ENCODE measurements at places on chromosomes 6 and 20.

GRCh38 chr6:26340066-26340465 is 24.9 kb upstream of the BTN3A2 start:
- no peak for DNase-seq

GRCh38 chr6:167711768-167712730 is 114.7 kb upstream of the AFDN start:
- no peak for DNase-seq

GRCh38 chr6:134058622-134059366 is 6.4 kb upstream of the SLC2A12 start:
- no peak for DNase-seq

- no peak for DNase-seq
These were observed 73.2 kb downstream of the QRSL1 start for GRCh38 chr6:106702451-106703110.

DNA sequence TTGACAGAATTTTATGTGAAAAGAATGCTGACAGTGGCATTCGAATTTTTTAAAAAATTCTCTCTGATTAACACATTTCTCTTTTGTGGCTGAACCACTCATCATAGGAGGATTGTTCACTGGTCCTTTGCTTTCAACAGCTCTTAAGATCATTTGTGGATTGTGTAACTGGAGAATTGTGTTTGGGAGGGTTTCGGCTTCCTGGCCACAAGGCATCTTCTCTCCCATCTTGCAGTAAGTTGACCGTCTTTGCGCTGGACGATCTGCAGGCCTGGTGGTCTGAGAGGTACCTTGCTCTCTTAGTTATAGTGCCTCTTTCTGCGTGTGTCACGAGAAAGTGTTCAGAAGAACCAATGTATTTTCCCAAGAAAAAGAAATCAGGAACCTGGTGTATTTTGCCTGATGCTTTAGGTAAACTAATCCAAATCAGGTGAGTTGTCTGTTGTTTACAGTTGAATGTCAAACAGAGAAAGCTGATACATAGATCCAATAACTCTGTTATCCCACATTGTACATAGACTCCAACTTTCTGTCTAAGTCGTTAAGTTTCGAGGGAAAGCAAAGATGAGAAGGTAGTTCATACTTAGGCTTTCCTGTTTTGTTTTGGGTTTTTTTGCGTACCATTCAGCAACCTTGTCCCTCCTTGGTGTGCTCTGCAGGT is 14.8 kb upstream of the EXOC2 start:
- DNase-seq, result no peak

DNA sequence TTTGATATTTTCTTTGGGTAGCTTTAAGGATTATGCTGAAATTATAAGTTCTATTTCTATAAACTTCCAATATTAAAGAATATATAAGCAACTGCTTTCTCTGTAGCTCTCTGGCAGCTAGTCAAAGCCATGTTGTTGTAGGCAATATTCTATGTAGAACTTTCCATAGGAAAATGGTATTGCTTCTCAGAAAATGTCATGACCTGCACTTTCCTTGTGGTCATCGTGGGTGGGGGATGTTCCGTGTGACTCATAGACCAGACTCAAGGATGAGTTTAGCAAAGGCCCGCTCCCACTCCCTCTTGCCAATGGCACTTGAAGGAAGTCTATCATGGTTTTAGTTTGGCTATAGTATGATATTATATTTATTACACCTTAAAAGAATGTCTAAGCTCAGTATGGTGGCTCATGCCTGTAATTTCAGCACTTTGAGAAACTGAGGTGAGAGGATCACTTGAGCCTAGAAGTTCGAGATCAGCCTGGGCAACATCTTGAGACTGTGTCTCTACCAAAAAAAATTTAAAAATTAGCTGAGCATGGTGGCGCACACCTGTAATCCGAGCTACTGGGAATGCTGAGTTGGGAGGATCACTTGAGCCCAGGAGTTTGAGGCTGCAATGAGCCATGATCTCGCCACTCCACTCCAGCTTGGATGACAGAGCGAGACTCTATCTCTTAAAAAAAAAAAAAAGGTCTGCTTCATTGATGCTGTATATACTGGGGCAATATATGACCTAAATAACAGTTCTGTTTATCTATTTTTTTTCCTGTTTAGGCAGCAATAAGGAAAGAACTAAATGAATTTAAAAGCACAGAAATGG is 36.6 kb upstream of the LTV1 start:
- peak; percentile 63 for DNase-seq

DNA sequence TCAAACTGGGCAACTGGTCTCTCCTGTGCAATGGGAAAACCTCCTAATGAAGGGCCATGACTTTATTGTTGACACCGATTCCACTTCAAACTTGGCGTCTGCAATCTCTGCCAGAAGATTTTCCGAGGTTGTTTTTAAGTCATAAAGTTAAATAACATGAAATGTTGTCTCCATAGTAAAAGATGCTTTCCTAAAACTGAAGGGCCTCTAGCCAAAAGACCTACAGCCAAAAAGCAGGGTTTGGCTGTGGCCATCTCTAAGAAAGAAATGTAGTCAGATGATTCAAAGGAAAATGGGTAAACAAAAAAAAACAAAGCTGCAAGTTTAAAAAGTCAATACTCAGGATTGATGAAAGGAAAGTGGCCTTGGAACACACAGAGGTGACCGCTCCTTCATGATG is 14.1 kb downstream of the CD93 start:
- DNase-seq, result no peak

DNA sequence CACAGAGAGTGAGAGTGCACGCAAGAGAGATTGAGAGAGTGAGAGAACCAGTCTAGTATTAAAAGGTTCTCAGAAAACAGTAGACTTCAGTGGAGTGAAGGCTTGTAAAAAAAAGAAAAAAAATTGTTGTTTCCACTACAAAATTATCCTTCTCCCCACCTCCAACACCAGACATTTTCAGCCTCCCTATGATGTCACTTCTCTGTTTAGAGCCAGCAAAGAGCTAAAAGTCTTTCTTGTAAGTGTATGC is 77.8 kb downstream of the BACH2 start:
- no peak for DNase-seq

- no peak for DNase-seq
These were observed 154.9 kb downstream of the FARS2 start for GRCh38 chr6:5416250-5416649.

- no peak for DNase-seq
These were observed 82.2 kb upstream of the LRFN2 start for GRCh38 chr6:40669343-40669742.

DNA sequence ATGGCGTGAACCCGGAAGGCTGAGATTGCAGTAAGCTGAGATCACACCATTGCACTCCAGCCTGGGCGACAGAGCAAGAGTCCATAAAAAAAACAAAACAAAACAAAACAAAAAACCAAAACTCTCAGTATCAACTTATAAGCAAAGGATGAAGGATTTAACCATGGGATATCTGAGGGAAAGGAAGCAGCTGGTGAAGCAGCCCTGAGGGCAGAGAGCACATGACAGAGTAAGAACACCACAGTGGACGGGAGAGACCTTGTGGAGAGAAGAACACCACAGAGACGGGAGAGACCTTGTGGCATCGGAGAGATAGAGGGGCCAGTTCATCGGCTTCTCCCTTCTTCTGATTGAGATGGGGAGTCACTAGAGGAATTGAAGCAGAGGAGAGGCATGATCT is 697.2 kb downstream of the HDGFL1 start:
- no peak for DNase-seq

GRCh38 chr6:121438869-121439268 is 3.4 kb downstream of the GJA1 start:
- no peak for DNase-seq

GRCh38 chr6:3162067-3162497 is 4.7 kb upstream of the TUBB2A start:
- no peak for DNase-seq

DNA sequence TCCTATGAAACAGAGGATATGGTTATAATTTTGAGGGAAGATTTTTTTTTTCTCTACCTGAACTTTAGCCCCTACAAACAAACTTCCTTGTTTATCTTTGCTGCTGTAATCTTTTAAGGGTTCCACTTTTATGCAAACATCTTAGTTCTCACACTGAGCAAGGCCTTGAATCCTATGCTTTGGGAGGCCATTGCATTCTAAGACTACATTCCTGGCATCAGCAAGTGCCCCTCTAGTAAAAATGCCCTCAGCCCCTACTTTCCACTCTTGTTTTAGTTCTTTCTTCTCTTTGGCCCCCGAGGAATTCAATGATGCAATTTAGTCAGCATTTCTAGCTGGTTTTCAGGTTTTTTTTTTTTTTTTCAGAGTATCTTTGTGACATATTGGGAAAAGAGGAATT is 8.1 kb upstream of the AHI1 start:
- no peak for DNase-seq

GRCh38 chr20:58432186-58432954 is 43.3 kb downstream of the VAPB start:
- DNase-seq, result no peak

DNA sequence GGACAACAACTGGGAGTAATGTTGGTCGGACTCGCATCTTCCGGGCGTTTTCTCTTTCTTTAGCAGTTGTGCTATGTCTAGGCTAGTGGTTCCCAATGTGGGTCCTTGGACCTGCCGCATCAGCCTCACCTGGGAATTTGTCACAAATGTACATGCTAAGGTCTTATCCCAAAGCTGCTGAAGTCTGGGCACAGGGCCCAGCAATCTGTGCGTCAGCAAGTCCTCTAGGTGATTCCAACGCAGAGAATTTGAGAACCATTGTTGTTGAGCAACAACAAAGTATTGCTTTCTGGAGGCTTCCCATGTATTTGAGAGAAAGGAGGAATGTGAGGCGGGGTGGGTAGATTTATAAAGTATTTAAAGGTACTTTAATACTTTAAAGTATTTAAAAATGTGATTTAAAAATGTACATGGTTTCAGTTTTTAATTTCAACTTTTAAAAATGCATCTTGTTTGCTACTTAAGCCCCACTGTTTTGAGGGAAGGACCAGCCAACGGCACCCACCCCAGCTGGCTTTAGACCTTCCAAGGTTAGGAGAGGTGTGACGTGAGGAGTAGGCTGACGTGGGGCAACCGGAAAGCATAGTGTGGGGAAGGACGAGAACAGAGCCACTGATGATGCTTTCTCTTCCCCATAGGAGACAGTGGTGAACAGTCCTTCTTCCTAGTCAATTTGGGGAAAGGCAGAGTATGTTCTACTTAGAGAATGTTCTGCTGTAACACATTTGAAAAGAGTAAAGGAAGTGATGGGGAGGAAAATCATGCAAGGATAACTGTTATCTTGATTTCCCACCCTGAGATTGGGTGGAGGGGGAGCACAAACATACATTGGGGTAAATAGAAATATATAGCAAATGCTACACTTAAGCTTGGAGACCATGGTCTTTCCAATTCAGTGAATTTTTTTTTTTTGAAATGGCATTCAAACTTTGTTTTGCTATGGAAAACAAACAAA is 4.3 kb downstream of the UST start:
- no peak for DNase-seq

DNA sequence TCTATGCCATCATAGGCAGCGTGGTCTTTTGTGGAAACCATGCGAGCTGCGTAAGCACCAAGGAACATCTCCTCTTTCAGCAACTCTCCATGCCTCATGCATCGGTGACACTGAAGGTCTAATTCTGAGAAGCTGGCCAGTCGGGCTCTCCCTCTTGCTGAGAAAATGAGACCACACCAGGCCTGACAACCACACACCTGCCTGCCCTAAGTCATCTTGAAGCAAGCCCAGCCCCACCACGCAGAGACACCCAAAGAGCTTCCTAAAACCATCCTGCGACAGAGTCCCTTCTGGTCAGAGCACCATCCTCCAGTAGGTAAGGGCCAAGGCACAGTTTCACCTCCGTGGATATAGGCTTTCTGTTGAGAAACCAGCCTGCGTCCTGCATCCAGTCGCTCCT is 26.6 kb downstream of the PREX1 start:
- no peak for DNase-seq

DNA sequence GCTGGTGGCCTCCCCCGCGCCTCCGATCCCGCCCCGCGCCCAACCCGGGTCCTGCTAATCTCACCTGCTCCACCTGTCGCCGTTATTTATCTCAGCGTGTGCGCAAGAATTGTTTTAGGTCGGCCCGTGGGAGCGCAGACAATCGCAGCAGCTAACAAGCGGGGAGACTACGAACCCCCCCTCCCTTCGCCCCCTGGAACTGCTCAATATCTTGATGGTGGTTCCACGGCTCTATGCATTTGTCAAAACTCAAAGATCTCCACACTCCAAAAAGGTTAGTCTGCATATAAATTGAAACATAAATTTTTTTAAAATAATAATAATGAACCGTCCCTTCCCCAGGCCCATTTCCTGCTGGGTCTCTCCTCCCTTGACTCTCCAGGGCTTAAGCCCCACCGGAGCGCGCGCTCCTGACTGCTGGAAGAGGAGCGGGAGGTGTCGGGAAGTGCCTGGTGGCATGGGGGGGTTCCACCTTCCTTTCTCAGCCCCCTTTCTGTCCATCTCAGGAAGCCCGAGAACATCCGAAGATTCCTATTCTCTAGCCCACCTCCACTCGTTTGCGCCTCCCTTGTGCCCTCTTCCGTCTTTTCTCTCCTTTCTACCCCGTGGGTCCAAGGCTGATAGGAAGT is 1.6 kb upstream of the MDGA1 start:
- DNase-seq, result no peak

- no peak for DNase-seq
These were observed 26.4 kb downstream of the PNPLA1 start for GRCh38 chr6:36296240-36296639.

DNA sequence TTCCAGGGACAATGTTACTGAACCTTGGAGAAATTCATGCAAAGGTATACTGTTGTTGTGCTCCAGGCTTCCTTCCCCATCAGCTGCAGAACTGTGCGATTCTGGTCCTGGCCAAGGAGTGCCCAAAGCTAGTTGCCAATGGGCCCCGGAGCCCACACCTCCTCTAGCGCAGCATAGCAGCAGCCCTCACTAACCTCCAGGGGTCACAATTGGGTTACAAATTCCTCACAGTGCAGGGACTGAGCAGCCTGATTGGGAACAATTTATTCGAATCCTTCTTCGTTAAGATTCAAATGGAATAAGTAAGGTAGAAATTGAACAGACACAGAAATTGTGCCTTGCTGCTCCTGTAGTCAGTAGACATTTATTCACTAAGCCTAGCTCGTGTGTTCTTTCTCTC is 284.9 kb downstream of the PRKN start:
- no peak for DNase-seq

GRCh38 chr6:125947615-125948014 is 9.0 kb upstream of the HINT3 start:
- DNase-seq, result no peak

- no peak for DNase-seq
These were observed 3.4 kb downstream of the HLA-DRA start for GRCh38 chr6:32442977-32443552.

GRCh38 chr6:138882369-138883017 is 86.6 kb downstream of the ECT2L start:
- DNase-seq, result no peak

DNA sequence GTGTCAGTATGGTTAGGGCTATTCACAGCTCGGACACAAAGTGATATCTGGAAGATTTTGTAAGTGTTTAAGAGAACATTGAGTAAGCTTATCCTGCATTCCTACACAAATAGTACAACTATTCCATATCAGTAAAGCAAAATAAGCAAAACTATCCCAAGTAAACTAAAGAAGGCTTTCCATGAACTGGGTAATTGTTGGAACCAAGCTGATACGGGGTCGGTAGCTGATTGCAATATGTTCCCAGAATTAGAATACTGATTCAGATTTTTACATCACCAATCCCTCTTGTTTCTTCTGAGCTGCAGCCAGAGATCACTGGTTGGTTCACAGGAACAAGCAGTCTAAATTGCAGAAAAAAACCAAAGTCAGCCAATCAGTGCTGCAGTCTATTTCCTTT is 54.1 kb downstream of the CDS2 start:
- no peak for DNase-seq

Data from stimulated activated CD4-positive, alpha-beta T cell treated with anti-CD3 and anti-CD28 coated beads, Interleukin-15, amount 100 ng/mL, for 1 hour (primary cell).